ENCODE measurements at places on chromosomes 2 and 18.

- DNase-seq = no peak
These were observed at the start of gene CXCR2 for GRCh38 chr2:218125626-218126080. TSS of gene CXCR2 (plus strand) at chr2:218126028. CDS start at chr2:218134802, 8,774 bp downstream.

- no peak for DNase-seq
These were observed 34.1 kb downstream of the ODC1 start for GRCh38 chr2:10413991-10414451.

DNA sequence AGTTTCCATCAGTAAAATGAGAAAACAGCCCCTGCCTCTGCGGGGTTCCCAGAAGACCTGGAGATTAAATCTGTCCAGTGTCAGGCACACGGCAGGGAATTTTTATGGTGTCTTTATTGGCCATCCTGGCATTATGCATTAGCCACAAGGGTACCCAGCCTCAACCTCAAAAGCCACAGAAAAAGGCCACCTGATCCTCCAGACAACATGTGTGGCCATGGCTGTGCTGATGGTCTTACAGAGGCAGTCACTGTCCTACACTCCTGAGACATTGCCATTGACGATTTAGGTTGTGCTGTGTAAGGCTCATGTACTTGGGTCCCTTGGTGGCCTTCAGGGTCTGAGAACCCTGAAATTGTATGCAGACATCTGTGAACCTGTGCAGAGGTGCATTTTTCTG is 115.6 kb downstream of the SMAD7 start:
- DNase-seq = peak; percentile 47

GRCh38 chr18:27473318-27473717 is 288.2 kb upstream of the CHST9 start:
- no peak for DNase-seq

DNA sequence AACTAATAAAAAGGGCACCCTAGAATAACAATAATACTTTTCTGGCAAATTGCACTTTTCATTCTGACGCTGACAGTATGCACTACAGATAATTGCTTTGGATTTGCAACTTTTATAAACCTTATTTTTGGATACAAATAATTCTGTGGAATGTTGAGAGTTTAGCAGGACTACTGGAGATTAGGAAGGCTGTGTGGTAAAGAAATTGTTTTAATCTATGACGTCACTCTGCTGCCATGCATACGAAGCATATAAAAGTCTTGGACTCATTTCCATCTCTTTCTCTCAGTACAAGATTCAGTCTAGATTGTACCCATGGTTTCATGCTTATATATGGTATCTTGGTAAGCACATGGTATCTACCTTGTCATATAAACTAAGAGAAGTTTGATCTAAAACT is 28.1 kb upstream of the ZCCHC2 start:
- no peak for DNase-seq

DNA sequence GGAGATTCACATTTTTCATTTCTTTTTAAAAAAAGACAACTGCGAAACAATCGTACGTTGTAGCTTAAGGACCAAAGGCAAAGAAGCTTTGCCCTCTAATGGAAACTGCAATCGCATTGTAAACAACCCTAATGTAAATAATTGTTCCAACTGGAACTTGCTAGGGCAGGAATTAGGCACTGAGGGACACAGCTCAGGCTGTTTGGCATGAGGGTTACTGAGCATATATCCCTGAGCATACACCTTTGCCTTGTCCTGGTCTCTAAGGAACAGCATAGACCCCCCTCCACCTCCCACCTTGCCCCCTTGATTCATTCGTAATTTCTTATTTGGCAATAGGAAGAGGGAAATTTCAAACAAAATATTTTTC is 396.4 kb downstream of the LNPK start:
- DNase-seq = no peak

DNA sequence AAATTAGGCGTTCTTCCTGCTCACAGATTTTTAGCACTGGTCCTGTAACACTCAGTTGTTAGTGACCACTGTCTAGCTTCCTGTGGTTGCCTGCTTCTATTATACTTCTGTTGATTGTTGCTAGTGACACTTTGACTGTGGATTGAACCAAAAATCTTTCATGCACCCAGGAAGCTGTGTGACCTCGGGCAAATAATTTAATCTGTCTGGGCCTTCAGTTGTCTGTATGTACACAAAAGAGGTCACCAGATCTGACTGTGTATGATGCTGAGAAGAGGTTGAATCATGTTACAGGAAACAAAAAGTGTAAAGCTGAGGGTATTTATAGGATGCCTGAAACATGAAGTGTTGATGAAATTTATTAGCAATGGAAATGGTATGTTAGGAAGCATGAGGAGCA is 12.7 kb downstream of the ICOS start:
- DNase-seq = no peak

GRCh38 chr2:226971770-226972169 is 135.9 kb downstream of the RHBDD1 start:
- DNase-seq = no peak

DNA sequence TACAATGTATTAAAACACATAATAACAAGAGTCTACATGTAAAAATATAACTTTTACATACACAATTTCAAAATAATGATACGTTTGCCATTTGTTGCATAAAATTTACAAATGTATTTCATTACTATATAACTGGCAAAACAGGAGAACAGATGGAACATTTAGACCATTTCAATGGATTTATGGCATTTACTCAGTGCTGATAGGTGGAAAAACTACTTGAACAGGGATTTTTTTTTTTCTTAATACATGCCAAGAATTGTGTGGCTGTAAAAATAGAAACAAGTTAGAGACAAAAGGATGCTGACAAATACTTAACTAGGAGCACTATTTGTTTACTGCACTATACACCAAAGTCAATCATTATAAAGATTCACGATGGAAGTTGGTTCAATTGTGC is 266.8 kb upstream of the CCDC68 start:
- DNase-seq = no peak

DNA sequence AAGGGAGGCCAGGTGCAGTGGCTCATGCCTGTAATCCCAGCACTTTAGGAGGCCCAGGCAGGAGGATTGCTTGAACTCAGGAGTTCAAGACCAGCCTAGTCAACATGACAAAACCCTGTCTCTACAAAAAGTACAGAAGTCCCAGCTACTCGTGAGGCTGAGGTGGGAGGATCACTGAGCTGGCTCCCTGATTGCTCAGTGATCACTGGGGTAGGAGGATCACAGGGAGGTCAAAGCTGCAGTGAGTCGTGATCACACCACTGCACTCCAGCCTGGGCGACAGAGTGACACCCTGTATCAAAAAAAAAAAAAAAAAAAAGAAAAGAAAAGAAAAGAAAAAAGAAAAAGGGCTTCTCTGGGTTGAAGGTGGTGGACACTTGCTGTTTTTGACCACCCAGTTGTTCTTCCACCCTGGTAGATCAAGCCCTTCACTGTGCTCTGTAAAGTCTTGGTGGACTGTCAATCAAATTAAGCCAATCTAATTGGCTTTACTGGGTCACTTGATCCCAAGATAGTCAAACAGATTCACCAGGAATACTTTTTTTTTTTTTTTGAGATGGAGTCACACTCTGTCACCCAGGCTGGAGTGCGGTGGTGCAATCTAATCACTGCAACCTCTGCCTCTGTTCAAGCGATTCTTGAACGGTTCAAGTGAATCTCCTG is 191.6 kb downstream of the AGPS start:
- DNase-seq = no peak

- DNase-seq = no peak
These were observed 194.8 kb downstream of the ZEB2 start for GRCh38 chr2:144325086-144325485.

- no peak for DNase-seq
These were observed 45.5 kb upstream of the CAB39 start for GRCh38 chr2:230666885-230667712.

- no peak for DNase-seq
These were observed 294.3 kb upstream of the EPAS1 start for GRCh38 chr2:46002947-46003346.

- DNase-seq = peak; percentile 25
These were observed 45.0 kb downstream of the ARHGAP25 start for GRCh38 chr2:68779595-68779994.

All from activated T-cell treated with anti-CD3 and anti-CD28 coated beads, Interleukin-2, amount 50 U/mL, for 24 hours (primary cell).